Muscle of leg (tissue), 16 donors: ENCODE measurements at places on chromosomes 3 and 15. TPM values are rescaled to one million over a fixed set of nuclear protein-coding genes. Genes with fewer than 3 reads are reported as not detected.

FBXO40 gene
- polyA plus RNA-seq = 2.6 TPM

DNA sequence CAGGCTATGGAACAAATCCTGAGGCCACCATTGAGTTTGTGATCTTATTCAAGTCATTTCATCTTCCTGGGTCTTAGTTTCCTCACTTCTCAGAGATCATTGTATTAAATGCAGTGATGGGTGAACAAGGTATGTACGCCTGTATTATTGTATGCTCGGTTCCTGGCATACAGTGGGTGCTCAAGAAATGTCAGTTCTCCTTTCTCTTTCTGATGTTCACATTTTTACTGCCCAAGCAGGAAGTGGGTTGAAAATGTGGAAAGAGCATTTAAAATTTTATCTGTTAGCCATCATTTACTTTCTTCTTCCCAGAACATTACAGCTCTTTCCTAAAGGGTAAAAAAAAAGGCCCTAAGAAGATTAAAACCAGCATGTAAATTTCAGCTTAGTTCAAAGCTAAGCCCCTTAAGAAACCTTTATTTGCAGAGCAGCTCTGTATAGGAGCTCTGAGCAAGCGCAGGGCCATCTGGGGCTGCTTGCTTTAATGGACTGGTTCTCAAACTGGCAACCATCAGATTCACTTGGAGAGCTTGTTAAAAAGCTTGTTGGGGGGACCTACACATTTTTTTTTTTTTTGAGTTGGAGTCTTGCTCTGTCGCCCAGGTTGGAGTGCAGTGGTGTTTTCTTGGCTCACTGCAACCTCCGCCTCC, 179.4 kb downstream of the CHST2 start:
- no peak for DNase-seq

- DNase-seq = no peak
These were observed 54.9 kb upstream of the PRR20G start for GRCh38 chr3:127342735-127343134.

DNA sequence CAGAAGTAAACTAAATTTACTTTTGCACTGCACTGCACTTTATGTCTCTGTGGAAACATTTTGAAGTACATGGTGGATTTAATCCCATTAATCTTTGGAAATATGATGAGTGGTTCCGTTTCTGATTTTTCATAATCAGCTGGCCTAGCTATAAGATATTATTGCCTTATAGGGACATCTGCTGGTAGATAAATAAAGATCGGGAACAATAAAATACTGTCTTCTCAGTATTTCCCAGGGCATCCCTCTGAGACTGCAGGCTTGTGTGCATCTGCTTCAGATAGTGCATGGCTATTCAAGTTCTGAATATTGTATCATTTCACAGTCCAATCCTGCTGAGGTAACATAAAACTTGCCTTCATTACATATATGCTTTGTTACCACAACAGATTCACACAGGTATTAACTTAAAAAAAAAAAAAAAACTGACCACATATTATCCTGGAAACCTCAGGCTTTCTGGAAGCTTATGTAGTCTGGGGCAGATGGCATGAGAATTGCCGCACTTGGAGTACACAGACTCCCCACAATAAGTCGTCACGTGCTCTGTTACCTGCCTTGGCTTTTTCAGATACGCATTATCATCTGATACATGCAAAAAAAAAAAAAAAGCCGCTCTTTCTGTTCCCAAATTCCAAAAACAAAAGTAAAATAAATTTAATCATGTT, 330.8 kb upstream of the AGTR1 start:
- peak; percentile 74 for DNase-seq

- no peak for DNase-seq
These were observed 32.1 kb downstream of the FOXP1 start for GRCh38 chr3:71551311-71551919.

STAB1 gene
- polyA plus RNA-seq = 60.5 TPM

- no peak for DNase-seq
These were observed 6.2 kb downstream of the PPARG start for GRCh38 chr3:12294885-12295580.

- DNase-seq = peak; percentile 88
These were observed 82.4 kb downstream of the P3H2 start for GRCh38 chr3:190038050-190038933.

DNA sequence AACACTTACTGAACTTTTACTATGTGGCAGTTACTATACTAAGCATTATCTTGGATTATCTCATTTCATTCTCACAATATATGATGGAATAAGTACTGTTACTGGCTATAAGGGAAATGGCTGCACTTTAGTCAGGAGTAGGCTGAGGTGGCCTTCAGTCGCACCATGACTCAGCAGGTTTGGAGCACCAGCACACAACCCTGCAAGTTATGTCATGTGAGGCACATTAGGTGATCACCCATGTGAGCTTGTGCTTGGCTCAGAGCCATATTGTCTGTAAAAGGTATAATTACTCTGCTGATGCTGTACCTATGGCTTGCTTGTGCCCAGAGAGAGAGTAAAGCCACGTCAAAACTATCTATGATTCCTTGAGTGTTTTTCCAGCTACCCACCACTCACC, 54.1 kb upstream of the TIPARP start:
- DNase-seq = no peak

HCLS1 gene
- polyA plus RNA-seq = 8.0 TPM

GRCh38 chr15:36832774-36833463, 253.5 kb downstream of the CDIN1 start:
- peak; percentile 45 for DNase-seq

ATP2B2 gene
- 1.5 TPM for polyA plus RNA-seq

- no peak for DNase-seq
These were observed 56.0 kb downstream of the KLF13 start for GRCh38 chr15:31382713-31383045.

- peak; percentile 17 for DNase-seq
These were observed 617.2 kb upstream of the UBE2E2 start for GRCh38 chr3:22585911-22586310.

GRCh38 chr3:72694398-72694797, 153.8 kb downstream of the SHQ1 start:
- DNase-seq = no peak

- no peak for DNase-seq
These were observed 1.0 kb upstream of the UBL7 start for GRCh38 chr15:74461847-74462511.

GRCh38 chr3:58102390-58102750, 94.1 kb downstream of the FLNB start:
- peak; percentile 78 for DNase-seq

PIK3CA gene
- 12.6 TPM for polyA plus RNA-seq

DNA sequence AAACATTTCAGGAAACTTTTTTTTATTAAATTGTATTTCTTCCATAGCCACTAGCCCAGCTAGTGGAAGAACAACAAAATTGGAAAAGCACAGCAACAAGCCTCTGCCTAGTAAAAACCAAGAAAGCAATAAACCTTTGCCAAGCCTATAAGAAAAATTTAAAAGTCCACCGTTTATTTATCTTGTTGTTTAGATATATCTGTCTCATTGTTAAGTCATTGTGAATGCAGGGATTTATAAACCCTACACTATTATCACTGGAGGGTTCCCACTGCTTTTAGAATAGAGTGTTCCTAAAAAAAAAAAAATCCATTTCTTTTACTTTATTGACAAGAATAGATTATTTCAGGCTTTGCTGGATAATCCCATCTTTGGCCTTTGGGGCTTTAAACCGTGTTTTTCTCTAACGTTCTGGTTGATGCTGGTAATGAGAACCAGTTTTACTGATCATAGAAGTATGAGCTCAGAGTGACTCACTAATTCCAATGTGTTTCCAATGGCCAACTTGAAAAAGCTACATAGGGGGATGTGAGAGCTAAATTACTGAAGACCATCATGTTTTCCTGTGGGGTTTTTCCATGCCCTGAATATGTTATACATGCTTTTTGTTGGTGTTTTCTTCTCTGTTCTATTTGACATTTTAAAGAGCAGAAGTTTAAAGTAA, 634.1 kb downstream of the RBMS3 start:
- DNase-seq = peak; percentile 80

CAV3 gene
- 246 TPM for polyA plus RNA-seq

DNA sequence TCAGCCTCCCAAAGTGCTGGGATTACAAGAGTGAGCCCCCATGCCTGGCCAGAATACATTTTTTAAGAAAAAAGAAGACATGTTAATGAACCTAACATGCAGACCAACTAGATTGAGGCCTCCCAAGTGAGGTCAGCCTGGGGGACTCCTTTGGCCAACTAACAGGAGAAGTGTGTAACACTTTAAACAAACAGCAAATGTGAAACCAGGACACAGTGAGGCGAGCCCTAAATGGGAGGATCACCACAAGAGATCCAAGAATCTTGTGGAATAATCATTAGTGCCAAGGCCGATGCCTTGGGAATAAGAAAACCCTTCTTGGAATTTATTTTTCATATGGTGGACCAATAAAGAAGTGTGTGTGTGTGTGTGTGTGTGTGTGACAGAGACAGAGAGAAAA, 73.9 kb downstream of the ATP10A start:
- DNase-seq = peak; percentile 74

DNA sequence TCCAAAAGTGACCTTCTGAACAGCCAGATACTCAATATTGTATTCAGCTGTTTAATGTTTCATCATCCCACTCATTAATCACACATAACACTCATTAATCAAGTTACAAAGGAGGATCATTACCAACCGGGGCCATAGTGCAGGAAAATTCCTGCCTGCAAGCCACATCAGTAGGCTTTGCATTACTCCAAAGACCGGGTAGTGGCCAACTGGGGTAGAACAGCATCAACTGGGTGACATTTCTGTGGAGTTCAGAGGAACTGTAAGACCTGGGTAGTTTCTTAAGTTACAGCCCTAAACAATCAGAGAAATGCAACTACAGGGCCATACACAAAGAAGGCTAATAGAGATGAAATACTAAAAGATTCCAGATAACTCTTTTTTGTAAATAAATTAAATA, 253.1 kb downstream of the WDR72 start:
- DNase-seq = no peak

GOLGA8T gene
- not detected for polyA plus RNA-seq

EEFSEC gene
- polyA plus RNA-seq = 17.9 TPM

SPATA12 gene
- polyA plus RNA-seq = not detected

CHRNA3 gene
- 0.38 TPM for polyA plus RNA-seq

GRCh38 chr3:45234250-45234649, 8.2 kb upstream of the TMEM158 start:
- no peak for DNase-seq

LRTM1 gene
- polyA plus RNA-seq = 66.1 TPM

SCAANT1 gene
- polyA plus RNA-seq = not detected

DNA sequence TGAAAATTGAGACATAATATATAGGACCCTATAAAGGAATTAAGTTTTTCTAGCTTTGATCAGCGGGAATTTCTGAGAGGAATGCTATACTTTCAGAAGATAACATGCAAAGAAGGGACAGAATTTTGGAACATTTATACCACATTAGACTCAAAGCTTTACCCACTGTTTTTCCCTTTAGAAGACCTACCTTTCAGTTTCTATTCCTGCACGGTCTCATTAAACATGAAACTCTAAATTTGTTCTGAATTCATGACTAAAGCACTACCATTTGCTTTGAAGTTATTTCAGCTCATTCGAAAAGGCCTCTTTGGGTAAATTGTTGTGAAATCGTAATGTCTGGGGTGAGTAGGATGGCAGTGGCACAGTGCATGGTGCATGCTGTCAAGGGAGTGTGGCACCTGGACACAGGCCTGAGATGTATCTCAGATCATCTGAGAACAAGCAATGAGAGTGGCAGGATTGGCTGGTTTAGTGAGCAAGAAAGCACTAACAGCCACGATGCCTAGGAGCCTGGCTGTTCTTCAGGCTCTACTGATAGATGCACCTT, 42.5 kb downstream of the CHCHD4 start:
- no peak for DNase-seq

- DNase-seq = peak; percentile 38
These were observed 261.9 kb downstream of the TBL1XR1 start for GRCh38 chr3:176935194-176935888.

ASB14 gene
- polyA plus RNA-seq = 0.91 TPM

DNA sequence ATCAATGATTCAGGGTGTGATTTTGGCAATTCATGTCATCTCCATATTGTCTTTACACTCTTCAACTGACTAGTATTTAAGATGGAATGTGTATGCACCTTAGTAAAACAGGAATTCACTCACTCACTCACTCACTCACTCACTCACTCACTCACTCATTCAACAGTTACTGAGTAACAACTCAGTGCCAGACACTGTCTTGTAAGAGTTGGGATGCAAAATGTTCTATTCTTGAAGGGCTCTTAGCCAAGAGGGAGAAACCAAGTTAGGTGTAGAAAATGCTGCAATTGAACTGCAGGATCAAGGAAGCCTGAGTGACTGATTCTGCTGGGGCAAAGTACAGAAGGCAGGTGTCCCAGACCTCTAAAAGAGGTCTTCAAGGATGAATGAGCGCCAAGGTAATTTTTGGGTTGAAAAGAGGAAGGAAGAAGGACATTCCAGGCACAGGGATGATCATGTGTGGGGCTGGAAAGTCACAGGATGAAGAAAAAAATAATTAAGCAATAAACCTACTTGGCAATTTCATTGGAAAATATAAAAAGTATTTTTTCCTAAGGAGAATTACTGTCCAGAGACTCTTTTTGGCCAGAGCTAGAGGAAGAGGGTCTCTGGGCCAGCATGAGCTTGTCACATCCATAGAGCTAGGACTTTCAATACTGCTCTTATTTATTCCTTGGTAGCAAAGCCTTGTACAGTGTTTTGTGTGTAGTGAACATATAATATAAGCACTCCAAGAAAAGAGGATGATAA, 58.9 kb upstream of the ETV5 start:
- peak; percentile 85 for DNase-seq

ANKUB1 gene
- polyA plus RNA-seq = not detected

- peak; percentile 60 for DNase-seq
These were observed 56.4 kb downstream of the UMPS start for GRCh38 chr3:124786511-124787241.

- DNase-seq = no peak
These were observed 49.2 kb downstream of the CAPN7 start for GRCh38 chr3:15255215-15255614.

- DNase-seq = no peak
These were observed 48.5 kb downstream of the TJP1 start for GRCh38 chr15:29773816-29774215.

DNA sequence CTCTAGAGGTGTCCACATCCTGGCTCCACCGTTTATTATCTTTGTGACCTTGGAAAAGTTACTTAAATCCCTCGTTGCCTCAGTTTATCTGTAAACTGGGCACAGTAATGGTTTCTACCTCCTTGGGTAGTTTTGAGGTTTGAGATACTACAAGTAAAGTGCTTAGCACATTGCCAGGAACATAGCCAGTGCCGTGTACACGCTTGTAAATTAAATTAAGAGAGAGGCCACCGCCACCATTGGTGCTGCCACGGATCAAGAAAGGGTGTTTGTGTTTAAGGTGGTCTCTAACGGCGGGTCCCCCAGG, 5.8 kb upstream of the WNT7A start:
- DNase-seq = no peak

DNA sequence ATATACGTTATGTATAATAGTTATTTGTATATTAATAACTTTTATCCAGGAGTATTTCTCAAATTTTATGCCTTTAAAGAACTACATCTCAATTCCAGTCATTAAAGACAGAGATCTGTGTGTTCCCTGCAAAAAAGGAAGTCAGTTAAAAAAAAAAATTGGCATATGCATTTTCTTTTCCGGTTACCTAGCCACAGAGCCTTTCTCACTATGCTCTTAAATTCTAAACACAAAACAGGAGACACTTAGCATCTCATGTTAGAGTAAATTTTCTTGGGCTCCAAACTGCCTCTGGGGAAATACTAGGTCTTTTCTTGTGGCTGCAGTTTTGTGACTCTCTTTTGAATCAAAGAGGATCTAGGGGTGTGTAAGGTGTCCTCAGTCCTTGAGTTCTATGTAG, 105.9 kb downstream of the KCNH8 start:
- DNase-seq = no peak

GRCh38 chr15:45993508-45993907, 358.7 kb downstream of the SQOR start:
- peak; percentile 1 for DNase-seq

C15orf39 gene
- polyA plus RNA-seq = 11.6 TPM

SNX33 gene
- 19.3 TPM for polyA plus RNA-seq
